ENCODE measurements at places on chromosomes 7 and 10.

GRCh38 chr10:17113889-17114540, 15.6 kb downstream of the CUBN start:
- no peak for DNase-seq

DNA sequence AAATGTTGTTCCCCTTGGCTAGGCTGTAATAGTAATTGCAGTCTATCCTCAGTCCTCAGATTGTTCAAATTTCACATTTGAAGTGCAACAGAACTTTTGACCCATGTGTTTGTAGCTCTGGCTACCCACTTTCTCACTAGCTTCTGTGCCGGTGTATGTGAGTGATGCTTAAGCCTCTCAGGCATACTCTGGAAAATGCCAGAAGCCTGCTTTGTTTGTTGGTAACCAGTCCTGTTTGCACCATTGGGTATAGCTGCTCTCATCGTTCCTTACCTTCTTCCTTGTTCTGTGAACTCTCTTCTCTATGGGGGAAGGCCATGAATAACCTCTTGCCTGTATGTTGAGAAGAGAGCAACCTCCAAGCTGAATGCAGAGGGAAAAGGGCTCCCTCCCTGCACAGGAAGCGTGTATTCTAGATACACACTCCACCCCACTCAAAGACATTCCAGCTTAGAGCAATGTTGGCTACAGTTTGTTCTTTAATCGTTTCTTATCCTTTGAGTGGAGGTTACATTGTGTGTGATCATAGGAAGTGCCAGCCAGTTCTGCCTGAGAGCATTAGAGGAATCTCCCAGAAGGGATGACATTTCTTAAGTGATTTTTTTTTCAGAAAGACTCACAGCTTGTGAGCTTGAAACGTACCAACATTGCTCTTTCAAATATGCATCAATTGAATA, 40.5 kb downstream of the C1QL3 start:
- no peak for DNase-seq

- no peak for DNase-seq
Observed at GRCh38 chr10:119713744-119714483, 11.9 kb upstream of the INPP5F start.

GRCh38 chr10:132134241-132135052, 52.3 kb upstream of the DPYSL4 start:
- DNase-seq: no peak

DNA sequence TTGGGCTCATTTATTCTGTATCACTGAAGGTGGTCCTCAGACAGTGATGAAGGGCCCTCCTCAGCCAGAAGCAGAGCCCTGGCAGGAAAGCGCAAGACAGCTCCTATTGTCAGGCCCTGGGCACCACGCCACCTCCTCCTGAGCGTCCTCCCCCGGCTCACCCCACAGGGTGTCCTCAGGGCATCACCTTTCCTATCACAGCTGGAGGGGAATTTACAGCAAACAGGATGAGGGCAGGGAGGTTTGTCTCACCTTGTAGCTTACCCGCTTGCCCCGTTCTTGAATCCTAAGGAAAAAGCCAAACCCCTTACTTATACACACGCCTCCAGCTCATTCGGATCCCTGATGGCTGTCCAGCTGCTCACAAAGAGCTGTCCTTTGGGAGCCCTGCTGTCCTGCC, 50.2 kb upstream of the LANCL2 start:
- DNase-seq: no peak

DNA sequence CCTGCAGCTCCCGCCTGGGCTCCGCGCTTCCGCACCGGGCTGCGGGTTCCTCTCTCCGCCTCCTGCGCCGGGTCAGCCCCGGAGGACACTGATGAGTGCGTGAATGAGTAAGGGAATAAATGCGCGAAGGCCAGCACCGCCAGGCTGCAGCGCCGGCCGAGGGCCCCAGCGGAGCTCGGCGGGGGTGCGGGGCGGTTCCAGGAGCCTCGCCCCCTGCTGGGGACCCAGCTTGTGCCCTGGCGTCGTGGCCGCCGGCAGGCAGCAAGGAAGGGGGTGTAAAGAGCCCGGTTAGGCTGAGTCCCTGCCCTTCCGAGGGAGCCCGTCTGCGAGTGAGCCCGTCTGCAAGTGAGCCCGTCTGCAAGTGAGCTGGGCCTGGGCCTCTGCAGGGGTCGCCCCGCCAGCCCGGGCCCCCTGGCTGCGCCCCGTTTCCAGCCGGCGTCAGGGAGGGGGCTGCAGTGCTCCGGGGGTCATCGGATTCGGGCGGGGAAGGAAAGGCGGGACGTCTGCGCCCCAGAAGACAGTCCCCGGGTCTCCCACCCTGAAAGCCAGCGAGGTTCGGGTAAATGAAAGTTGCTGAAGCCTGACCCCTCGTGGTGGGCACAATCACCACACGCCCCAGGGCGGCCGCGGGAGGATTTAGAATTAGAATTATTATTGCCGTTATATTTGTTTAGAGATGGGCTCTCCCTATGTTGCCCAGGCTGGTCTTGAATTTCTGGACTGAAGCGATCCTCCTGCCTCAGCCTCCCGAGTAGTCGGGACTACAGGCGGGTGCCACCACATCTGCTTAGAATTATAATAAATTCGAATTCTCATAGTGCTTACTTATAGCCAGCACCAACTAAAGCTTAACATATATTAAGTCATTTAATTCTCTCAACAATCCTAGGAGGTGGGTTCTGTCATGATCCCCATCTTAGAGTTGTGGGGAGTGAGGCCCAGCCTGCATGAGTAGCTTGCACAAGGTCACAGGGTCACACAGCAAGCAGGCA, 8.6 kb upstream of the CRYGN start:
- DNase-seq: peak; percentile 60

- DNase-seq: no peak
Observed at GRCh38 chr10:5404208-5405041, at the start of gene TUBAL3. TSS of gene TUBAL3 (minus strand) at chr10:5404828. CDS start at chr10:5404792, 36 bp downstream.

DNA sequence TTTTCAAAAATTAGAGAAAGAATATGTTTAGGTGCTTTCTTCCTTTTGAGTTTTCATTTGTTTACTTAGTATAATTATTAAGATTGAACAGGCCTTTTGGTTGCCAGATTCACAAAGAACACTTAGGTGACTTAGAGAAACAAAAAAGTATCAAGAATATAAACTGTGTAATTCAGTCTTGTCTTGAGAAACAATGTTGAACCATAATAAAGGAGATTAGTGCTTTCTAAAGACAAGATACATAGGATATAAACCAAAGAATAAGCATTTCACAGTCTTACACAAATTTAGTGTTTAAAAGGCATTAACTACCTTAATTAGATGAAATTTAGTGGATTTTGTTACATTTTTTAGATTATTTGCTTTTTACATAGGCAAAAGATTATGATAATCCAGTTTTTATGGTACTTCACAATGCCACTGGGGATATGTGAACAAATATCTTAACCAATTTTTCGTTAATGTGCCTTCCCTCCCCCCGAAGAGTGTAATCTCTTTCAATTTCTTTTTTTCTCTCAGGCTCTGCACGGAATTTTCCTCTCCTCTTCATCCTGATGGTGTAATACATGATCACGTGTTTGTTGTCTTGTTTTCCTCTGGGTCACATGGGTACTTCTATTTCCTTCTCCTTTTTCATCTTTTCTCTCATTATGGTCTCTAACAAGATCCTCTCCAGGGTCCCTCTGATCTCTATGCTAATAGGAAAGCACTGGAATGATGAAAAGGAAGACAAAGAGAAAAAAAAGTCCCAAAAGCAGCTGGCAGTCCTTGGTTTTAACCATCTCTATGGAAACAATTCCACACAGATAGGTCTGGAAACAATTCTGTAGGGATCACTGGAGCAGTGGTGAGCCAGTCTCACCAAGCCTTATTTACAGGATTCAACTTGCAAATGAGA, 3.7 kb upstream of the HNRNPH3 start:
- DNase-seq: no peak

- no peak for DNase-seq
Observed at GRCh38 chr10:5511231-5511884, 12.0 kb upstream of the CALML5 start.

DNA sequence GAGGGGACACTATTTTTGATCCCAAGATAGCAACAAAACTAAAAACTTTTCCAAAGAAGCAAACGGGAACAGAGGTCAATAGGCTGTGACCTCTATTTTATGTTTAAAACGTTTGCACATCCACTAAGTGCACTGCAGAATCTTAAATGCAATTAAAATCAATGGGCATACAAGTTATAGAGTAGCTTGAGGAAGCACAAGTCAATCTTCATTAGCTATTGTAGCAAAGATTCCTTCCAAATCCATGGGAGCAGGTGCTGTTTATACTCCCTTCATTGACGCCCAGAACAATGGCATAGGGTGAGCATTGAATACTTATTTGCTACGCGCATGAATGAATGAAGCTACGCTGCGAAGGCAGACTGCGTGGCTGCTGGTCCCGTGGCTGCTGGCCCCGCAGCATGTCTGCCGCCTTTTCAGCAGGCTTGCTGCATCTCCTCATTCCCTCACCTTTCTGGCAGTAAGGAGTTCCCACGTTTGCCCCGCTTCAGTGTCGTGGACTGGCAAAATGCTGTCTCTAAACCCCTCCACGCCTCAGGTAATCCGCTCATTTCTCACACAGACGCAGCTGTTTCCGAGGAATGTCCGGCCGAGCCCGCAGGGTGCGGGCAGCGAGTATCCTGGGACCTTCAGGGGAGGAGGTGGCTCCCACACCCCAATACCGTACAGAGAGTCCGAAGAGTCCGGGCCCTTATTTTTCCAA, 754 bp upstream of the PHYHIPL start:
- DNase-seq: no peak

DNA sequence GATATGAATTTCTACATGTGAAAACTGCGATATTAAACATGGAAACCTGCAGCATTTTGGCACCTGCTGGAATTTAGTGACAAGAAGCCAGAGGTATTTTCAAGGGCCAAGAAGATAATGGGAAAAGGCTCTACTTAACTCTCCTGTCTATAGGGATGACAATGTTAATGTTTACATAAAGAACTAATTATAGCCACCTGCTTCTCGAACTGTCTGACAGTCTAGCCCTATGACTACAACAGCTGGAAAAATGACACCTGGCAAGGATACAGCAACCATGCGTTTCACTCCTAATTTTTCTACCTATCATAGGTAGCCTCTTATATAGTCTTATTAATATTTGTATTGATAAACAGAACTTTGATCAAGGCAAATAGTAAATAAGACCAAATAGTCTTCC, 49.6 kb downstream of the MAGI2 start:
- DNase-seq: no peak

- DNase-seq: no peak
Observed at GRCh38 chr7:23212841-23213240, 31.0 kb downstream of the NUP42 start.

GRCh38 chr7:120997882-120998474, 9.5 kb downstream of the CPED1 start:
- DNase-seq: no peak

GRCh38 chr7:138887085-138887710, 89.2 kb upstream of the ATP6V0A4 start:
- no peak for DNase-seq

DNA sequence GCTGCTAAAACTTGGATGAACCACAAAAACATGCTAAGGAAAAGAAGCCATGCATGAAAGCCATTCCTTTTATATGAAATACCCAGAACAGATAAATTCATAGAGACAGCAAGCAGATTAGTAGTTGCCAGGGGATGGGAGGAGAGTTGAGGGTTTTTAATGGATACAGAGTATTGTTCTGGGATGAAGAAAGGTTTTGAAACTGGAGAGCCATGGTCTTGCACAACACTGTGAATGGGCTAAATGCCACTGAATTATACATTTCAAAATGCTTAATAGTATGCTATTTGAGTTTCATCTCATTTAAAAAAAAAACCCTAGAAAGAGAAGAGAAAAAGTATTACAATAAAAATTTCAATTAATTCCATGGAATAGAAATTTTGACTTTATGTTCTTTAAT, 154.3 kb downstream of the GNAT3 start:
- no peak for DNase-seq

- DNase-seq: no peak
Observed at GRCh38 chr7:12569673-12570072, 847 bp upstream of the SCIN start.

DNA sequence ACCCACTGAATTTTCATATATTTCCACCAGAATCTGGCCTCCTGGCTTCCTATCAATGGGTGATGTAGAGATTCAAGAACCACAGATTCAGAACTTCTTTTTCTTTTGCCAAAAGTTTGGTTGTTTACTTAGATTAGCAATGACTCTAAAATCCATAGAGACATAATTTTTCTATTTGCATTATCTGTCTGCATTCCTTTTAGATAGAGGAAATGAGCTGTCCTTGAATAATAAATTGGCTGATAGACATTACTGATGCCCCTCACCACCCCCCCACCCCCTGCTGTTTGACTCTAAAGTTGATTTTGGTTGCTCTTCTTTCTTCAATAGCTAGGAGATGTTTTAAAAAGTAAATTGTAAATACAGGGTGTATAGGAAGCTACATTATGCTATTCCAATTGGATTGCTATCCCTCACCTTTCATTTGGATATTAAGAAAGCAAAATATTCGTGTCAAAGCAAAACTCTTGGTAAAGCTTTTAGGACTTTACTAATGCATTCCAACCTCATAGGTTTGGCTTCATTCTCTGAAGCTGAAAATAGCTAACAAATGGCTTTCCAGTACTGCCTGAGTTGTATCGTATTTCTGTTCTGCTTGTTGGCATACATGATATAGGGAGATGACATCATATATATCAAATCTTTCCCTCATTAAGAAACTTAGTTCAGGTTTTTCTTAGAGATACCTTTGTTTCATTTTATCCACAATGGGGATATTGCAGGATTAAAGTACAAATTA, 606.0 kb downstream of the ARL4A start:
- no peak for DNase-seq

DNA sequence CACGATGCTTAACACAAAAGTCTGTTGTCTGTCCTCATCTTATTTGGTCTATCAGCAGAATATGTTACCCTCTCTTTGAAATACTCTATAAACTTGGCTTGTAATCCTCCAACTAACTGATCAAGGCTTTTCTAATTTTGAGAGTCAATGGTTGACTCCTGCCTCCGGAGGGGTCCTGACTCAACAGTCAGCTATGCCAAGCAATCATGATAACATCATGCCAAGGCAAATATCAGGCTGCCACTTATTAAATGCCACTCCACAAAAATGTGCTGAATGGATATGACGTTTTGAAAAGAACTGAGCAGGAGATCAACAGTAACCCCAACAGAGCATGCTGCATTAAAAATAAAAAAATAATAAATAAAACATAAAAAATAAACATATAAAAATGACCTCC, 116.1 kb downstream of the PARD3 start:
- no peak for DNase-seq

DNA sequence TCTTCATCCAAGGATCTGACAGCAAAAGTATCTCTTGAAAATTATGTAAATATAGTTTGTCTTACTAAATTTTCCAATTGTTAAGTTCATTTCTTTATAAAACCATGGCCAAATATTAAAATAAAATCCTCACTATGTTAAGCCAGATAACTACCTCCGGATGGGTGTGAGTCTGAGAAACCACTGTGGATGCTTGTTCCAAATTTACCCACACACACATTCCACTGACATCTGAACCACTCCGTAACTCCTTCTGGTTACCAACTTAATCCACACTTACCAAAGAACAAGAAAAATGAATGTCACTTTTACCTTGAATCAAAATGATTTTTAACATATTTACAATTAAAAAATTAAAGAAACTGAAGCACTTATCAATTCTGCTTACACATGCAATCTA, 19.7 kb downstream of the CYTH3 start:
- DNase-seq: no peak
